ENCODE measurements at places on chromosomes 16 and 17. TPM values are rescaled to one million over a fixed set of nuclear protein-coding genes. Genes with fewer than 3 reads are reported as not detected.
A peak's percentile ranks its signal among the peaks of the same experiment; 100 is the strongest.

DNA sequence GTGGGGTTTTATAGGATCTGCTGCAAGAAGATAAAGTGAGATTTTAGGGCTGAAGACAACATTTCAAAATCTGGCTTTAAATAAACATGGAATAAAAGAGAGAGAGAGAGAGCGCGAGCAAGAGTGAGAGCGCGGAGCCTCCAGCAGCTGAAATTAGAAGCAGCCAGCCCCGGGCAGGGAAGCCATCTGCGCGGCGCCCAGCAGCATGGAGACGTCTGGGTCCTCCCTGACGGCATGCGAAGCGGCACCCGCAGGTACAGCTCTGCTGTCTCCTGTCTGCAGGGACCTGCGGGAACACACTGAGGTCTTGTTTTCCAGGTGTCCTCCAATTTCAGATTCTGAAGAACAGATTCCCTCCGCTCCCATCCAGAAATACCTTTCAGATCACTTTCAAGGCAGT lies 7.9 kb upstream of the BAIAP2 start:
- DNase-seq: no peak

DNA sequence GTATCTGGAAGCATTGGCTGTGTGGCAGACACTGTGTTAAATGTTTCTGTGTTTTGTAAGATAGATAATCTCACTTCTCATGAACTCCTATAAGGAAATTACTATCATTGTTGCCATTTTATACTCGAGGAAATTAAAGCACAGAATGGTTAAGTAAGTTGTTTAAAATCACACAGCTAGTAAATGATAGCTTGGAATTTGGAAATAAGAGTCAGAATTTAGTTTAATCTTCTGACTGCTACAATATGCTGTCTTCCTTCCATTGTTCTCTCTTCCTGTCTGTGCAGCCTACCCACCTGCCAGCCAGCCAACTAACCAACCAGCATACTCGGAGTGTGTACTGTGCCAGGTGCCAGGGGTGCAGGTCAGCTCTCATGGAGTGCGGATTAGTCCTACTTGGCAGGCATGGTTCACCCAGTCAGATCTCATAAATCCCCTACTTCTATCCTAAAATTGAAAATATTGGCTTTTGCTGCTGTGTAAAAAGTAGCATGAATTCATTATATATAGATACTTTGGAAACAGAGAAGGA lies 79.9 kb upstream of the LGALS9 start:
- DNase-seq: no peak

DNA sequence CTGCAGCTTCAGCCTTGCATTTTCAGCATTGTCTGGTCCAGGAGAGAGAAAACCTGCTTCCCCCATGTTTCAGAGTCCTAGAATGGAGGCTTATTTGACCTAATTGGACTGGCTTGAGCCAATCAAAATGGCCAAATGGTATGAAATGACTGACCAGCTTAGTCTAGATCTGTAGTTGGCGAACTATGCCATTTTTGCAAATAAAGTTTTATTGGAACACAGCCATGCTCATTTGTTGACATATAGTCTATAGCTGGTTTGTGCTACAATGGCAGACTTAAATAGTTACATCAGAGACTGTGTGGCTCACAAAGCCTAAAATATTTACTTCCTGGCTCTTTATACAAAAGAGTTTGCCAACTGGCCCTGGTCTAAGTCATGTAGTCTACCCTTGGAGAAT lies 180.8 kb downstream of the HS3ST3B1 start:
- no peak for DNase-seq

DNA sequence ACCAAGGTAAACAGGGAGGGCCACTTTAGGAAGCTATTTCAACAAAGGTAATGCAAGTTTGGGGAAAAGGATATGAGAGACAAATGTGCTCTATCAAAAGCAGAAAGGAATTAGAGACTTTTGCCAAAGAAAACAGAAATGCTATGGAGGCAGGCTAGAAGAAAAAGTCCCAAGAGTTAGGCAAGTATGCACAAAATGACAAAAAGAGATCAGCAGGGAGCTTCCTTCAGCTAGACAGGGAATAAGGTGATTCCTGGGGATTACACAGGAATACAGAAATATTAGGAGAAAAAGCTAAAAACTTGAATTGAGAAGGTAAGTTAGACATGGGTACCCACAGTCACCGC lies 2.4 kb downstream of the FXR2 start:
- no peak for DNase-seq

- no peak for DNase-seq
Measured at GRCh38 chr16:25018972-25019617, 3.9 kb upstream of the ARHGAP17 start.

DNA sequence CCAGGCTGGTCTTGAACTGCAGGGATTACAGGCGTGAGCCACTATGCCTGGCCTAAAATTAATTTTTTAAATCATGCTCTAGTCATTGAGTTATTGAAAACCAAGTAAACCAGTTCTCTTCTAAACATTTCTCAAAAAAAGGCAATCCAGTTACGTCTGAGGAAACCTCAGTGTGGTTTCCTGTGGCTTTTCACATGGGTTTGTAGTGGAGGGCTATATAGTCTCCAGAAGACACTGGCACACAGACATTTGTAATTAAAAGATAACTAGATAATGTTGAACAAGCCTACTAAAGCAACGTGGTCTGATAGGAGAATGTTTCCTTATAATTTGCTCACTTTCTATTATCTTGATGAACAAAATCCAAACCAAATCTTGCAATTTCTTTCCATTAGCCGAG lies 5.2 kb upstream of the TOB1 start:
- no peak for DNase-seq

GRCh38 chr16:81813648-81814047 lies 34.6 kb downstream of the PLCG2 start:
- DNase-seq: no peak

The FOXL1 gene
- 1.4 TPM for polyA plus RNA-seq

- DNase-seq: no peak
Measured at GRCh38 chr16:22726868-22727267, 87.1 kb upstream of the HS3ST2 start.

The CORO6 gene
- 6.3 TPM for polyA plus RNA-seq

- DNase-seq: no peak
Measured at GRCh38 chr16:60241671-60242070, 1507.6 kb upstream of the GOT2 start.

DNA sequence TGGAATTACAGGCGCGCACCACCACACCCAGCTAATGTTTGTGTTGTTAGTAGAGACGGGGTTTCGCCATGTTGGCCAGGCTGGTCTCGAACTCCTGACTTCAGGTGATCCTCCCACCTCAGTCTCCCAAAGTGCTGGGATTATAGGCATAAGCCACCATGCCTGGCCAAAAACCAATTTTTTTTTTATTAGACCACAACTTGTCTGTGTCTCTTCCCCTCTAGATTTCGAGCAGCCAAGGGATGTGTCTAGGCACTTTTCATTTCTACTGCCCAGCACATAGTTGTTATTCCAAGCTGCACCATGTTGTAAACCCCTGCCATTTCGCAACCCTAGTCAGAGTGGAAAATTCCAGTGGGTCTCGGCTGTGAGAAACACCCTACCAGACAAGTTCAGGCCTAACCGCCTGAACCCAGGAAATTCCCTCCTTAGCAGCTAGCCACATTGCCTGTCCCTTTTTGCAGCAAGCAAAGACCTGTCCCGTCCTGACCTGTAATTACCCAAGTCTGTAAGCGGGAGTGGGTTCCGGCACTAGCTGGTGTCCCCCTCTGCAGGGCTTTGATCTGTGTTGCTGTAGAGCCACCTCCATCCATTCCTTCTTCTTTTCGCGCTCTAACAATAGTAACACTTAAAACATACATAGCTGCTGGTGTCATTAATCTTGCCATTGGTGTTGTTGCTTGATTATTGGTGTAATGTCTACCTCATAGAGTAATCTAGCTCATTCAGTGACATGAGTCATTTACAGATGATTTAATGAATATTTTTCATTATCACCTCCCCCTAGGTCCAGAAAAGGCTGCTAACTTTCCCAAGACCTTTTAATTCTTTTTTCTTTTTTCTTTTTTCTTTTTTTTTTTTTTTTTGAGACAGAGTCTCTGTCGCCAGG lies 77.3 kb upstream of the ATF7IP2 start:
- DNase-seq: no peak

DNA sequence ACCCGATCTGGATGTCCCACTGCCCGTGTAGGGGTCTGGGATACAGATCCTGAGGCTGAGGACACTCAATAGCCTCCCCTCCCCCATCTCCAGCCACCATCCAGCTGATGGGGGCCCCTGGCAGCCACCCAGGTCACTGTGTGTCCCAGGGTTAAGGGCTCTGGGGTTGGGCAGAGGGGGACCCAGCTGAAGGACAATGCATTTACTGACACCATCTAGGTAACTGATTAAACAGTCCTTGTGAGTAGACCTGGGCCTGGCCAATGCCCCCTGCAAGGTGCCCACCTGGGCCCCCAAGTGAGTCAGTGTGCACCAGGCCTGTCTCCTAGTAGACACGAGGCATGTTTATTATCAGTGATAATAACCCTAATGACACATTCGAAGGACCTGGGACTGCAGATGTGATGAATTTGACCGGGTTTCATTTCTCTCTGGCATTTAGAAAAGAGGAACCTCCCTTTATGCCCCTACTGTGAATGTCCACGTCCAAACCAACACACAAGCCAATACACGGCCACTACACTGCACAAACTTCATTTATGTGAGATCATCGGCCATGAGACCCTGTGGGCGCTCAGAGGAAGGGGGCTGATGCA lies 261.9 kb upstream of the FOXF1 start:
- no peak for DNase-seq

- no peak for DNase-seq
Measured at GRCh38 chr17:6716736-6717135, 3.6 kb upstream of the SLC13A5 start.

DNA sequence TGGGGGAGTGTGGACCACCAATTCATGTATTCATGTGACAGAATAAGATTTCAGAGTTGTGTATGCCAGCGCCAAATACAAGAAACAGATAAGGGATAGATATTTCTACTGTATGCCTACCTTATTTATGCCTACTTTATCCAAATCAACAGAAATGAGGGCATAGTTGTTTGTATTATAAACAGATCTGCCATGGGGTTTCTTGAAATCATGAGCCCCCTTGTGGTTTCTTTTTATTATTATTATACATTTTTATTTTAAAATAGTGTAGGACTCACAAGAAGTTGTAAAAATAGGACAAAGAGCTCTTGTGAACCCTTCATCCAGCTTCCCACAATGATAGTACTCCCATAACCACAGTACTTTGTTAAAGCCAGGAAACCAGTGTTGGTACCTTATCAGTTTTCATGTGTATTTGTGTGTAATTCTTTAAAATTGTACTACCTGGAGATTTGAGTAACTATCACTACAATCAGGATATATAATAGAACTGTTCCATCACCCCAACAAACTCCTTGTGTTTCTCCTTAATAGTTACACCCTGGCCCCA lies 229.4 kb downstream of the CCDC182 start:
- DNase-seq: no peak

The KRT39 gene
- not detected for polyA plus RNA-seq

DNA sequence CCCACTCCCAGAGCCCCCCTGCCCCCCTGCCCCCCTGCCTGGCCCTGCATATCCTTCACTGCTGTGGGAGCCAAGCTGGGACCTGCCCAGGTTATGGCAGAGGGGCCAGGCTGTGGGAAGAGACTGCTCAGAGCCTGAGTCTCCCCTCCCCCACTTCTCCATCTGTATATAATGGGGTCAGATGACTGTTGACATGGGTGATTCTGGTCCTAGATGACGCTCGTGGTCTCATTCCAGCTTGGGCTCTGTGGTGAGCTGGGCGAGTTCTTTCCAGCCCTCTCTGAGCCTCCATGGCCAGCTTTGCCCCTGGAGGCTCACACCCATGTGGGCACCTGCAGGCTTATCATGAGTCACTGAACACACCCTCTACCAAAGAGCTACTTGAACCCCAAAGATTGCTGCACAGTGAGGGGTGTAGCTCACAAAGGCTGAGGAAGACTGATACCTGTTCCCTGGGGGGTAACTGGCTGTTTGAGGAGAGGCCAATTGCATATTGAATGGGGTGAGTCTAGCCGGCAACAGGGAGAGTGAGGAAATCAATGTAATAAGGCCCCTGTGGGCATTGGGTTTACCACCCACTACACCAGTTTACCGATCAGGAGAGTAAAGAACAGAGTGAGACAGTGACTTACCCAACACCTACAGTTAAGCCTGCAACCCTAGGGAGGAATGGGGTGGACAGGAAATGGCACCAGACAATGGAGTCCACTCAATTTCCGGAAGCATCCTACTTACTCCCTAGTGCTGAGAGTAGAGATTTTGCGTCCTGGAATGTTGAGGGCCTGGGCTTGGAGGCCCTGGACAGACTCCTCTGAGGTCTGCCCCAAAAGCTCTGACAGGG lies 4.2 kb upstream of the SREBF1 start:
- DNase-seq: no peak

DNA sequence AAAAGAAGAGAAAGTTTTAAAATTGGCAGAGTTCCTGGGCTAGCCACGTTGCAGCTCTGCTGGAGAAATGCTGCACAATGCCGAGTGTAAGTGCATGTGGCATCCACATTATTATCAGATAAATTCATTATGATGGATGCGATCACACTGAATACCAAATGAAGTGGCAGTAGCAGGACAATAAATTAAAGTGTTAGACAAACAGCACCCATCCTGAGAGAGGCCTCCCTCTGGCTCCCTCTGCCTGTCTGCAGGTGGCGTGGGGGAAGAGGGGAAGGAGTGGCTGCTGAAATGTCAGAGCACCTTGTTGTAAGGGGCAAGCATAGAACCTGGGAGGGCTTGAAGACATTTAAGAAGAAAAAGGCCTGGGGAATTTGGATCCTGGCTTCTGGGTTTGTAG lies 324.1 kb downstream of the HAPSTR1 start:
- no peak for DNase-seq

The TM4SF5 gene
- not detected for polyA plus RNA-seq

GRCh38 chr17:80643326-80644099 lies 98.9 kb downstream of the RPTOR start:
- no peak for DNase-seq

- peak; percentile 45 for DNase-seq
Measured at GRCh38 chr17:75652934-75653549, 13.9 kb downstream of the RECQL5 start.

DNA sequence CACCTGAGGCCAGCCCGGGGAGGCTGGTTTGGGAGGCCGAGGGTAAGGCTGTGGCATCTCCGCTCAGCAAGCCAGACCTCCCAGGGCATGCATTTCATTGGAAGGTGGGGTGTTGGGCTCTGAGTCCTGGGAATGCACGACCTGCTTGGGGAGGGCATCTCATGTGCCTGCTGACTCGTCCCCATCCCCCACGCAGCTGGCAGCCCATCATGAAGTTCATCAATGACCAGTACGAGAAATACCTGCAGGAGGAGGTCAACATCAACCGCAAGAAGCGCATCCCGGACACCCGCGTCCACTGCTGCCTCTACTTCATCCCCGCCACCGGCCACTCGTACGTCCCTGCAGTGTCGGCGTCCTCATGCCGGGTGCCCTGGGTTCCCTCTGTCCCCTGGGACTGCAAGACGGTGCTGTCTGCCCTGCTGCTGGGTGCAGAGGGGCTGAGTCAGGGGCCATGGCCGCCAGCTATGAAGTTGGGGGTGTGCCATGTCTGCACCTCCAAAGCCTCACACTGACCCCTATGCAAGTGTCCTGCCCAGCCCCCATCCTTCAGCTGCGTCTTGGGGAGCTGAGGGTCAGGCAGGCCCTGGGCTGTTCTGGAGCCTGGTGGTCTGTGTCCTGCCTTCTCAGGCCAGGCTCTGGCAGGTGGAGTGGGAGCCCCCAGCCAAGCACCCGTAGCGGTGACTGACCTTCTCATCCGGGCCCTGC lies 347.9 kb downstream of the SEC14L1 start:
- no peak for DNase-seq
